ENCODE measurements at places on chromosomes 13 and 19. TPM values are rescaled to one million over a fixed set of nuclear protein-coding genes. Genes with fewer than 3 reads are reported as not detected.
A peak's percentile ranks its signal among the peaks of the same experiment; 100 is the strongest.

DNA sequence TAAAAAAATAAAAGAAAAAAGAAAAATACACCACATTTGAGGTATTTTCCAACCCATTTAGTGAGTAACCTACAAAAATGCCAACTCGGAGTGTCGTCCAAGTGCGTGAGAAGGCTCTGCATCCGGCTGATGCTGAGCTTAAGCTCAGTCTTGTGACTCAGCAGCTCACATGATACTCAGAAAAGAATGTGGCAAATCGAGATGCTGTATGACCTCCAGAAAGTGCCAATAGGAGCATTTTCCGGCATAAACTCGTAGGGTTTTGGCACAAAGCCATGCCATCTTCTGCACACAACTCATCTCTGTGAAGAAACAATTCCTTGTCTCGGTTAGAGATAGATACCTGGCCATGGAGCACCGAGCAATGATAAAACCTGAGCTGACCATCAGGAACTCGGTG is 58.5 kb downstream of the TRPM4 start:
- no peak for DNase-seq

DNA sequence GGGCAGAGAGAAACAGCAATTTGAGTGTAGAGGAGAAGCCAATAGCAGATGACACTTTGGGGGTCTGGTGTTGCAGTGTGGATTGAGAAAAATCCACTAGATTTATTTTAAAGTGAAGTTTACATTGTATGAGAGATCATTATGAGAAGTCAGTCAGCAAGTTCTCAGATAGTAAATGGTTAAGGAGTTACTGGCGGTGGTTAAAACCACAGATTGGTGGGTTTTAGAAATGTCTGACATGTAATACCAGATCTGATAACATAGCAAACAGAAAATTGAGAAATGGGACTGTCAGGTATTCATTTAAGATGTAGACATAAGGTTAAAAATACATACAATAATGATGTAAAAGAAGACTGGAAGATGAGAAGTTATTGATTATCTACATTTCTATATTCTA is 7.2 kb downstream of the ABHD13 start:
- DNase-seq = no peak

FUT2 gene
- total RNA-seq = 0.79 TPM

DNA sequence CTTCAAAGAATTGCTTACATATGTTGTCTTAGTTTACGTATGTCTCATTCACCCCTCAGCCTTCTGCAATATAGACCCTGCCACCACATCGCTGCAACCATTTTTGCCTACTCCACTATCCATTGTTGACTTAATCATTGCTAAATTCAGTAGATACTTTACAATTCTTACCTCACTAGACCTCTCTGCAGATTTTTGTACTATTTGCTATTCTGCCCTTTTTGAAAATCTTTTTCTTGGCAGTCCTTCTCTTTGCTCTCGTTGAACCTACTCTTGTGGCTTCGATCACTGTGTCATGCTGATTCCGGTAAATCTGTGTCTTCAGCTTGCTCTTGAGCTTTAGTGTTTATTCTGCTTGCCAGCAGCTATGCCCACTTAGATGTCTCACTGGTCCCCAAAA is 81.2 kb downstream of the CDK8 start:
- DNase-seq = no peak

DNA sequence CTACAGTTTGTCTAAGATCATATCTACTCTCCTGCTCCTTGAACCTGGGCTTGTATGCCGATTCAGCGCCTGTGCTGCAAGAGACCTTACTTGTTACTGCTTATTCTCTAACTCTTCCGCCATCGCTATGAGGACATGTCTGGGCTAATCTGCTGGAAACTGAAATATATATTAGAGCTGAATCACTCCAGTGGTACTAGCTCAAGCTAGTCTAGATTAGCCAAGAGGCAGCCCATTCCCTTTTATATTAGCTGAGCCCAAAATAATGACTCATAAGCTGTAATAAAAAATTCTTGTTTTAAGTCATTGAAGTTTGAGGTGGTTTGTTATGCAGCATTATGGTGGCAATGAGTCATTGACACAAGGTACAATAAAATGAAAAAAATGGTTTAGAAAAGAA is 52.8 kb downstream of the SLC6A16 start:
- no peak for DNase-seq

DNA sequence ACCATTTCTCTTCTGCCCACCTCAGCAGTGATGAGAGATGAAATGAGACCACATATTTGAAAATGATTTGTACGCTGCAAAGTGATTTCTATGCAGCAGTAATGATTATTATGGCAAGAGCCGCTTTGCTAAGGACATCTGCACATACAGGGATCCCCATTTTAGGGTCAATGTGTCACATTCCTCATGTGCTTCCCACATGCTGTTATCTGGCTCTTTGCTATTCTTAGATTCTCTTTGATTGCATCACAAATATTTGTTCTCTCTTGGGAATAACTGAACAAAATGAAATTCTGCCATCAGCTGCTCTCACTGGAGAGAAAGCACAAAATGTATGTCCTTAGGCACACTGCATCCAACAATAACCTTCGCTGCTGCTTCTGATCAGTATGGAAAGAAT is 209.5 kb upstream of the IPO5 start:
- no peak for DNase-seq

GALP gene
- total RNA-seq = not detected

CABP5 gene
- total RNA-seq = not detected

CEACAM5 gene
- not detected for total RNA-seq

MAG gene
- 6.1 TPM for total RNA-seq

DNA sequence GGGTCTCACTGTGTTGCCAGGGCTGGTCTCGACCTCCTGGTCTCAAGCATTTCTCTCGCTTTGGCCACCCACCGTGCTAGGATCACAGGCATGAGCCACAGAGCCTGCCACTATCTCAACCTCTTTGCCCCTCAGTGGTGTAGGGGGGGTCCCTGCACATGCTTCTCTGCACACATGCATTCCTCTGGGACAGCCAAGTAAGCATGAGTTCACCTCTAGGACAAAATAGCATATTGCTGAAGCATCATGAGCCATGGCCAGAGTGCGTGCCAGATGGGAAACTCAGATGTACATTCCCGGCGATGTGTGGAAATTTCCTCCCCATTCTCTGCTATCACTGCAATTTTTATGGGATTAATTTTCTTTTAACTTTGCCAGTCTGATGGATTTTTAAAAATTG is 23.1 kb downstream of the CHAF1A start:
- no peak for DNase-seq

KCNRG gene
- 3.5 TPM for total RNA-seq

DNA sequence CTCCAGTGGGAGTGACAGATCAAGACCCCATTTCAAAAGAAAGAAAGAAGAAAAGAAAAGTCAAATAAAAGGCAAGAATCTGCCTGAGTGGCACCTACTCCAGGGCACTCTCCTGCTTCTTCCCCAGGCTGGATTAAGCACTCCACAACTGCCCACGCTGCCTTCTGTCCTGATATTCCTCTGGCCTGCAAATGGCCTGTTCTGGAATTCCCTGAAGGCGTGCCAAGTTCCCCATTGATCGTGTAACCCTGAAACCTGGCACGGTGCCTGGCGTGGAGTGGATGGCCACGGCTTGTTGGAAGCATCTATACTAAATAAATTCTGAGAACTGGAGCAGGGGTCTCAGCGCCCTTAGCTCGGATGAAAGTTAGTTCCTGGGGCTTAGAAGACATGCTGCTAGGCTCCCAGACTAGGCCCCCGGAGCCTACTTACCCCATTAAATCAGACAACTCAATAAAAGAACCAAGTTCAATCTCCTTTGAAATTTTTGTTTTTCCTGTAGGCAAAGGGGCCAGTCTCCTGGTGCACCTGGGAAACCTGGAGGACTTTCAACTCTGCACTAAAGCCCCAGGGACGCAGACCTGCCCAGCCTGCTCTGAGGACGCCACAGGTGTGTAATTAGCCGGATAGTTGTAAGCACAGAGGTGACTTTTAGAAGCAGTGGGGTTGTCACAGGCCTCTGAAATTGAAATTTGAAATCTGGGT is 21.9 kb downstream of the ANKRD27 start:
- no peak for DNase-seq

DNA sequence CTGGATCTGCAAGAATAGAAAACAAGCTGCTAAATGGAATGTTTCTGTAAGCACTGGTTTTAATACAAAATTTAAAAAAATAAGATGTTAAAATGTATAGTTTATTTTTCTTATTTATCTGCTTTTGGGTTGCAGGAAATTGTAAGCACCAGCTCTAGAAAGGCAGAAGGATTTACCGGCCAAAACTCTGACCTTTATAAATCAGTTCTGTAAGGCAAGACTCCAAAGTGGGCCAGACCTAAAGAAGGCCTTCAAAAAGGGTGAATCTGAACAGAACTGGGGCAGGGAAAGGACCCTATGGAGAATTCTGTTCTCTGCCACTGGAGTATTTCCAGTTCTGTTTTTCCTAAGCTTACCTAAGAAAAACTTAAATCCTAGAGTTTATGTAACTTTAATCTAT is 19.3 kb downstream of the ZNF100 start:
- no peak for DNase-seq

DNA sequence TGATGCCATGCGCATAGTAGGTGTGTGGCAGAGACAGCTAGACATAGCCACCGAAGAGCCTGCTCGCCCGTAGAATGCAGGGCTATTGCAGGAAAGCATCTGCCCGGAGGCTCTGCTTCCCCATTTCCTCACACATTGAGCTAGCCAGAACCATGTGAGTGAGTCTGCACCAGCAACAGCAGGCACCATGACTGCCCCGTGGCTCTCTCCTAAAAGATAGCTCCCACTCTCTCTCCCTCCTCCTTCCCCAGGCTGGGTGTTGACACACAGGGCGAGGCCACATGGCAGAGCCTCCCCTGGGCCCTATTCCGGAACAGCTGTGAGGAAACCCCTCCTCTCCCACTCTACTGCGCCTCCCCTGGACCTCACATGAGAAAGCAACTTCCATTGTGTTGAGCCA is 52.3 kb upstream of the ATP12A start:
- no peak for DNase-seq

GRCh38 chr13:98619556-98619955 is 42.6 kb upstream of the STK24 start:
- no peak for DNase-seq

- no peak for DNase-seq
These were observed 23.0 kb downstream of the FAM216B start for GRCh38 chr13:42804244-42804874.

DNA sequence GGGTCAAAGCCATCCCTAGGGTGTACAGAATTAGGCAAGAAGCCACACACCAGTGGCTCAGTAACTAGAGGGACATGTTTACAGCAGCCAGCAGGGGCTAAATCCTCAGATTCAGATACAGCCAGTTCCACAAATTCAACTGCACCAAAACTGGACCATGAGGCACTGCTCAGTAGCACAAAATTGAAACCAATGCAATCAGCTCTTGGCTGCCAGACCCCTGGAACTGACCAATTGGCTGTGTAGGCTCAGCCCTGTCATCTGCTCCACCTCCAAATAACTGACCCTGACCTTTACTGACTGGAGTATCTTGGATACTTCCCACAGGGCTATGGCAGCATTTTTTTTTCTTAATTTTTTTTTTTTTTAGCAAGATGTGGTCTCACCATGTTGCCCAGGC is 226.5 kb downstream of the FOXO1 start:
- DNase-seq = no peak

DNA sequence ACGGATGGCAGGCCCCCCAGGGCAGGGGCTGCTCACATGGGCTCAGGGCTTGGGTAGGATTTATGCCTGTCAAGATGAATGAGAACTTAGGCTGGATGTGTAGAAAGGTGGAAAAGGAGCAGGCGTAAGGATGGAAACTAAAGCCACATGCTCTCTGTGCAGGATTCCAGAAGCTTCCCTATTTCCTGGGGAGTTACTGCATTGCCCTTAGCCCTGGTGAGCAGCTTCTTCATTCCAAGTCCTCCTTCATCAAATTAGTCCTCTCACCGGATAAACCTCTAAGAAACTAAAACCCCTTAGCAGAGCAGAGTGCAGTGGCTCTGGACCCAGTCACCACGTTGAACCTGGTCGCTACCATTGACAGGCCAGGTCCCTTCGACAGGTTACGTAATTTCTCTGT is 7.4 kb downstream of the ATP12A start:
- DNase-seq = no peak

CEACAM8 gene
- 0.11 TPM for total RNA-seq

DNA sequence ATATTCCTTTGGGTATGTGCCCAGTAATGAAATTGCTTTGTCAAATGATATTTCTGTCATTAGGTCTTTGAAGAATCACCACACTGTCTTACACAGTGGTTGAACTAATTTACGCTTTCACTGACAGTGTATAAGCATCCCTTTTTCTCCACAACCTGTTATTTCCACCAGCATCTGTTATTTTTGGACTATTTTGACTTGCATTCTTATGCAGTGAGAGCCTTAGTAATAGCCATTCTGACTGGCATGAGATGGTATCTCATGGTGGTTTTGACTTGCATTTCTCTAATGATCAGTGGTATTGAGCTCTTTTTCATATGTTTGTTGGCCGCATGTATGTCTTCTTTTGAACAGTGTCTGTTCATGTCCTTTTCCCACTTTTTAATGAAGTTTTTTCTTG is 92.0 kb upstream of the SPATA13 start:
- no peak for DNase-seq

- DNase-seq = no peak
These were observed 48.8 kb downstream of the TSHZ3 start for GRCh38 chr19:31300422-31300821.

- DNase-seq = no peak
These were observed 263.1 kb upstream of the RXFP2 start for GRCh38 chr13:31476266-31476665.

GRCh38 chr19:28074773-28075172 is 1138.2 kb downstream of the UQCRFS1 start:
- no peak for DNase-seq

DNA sequence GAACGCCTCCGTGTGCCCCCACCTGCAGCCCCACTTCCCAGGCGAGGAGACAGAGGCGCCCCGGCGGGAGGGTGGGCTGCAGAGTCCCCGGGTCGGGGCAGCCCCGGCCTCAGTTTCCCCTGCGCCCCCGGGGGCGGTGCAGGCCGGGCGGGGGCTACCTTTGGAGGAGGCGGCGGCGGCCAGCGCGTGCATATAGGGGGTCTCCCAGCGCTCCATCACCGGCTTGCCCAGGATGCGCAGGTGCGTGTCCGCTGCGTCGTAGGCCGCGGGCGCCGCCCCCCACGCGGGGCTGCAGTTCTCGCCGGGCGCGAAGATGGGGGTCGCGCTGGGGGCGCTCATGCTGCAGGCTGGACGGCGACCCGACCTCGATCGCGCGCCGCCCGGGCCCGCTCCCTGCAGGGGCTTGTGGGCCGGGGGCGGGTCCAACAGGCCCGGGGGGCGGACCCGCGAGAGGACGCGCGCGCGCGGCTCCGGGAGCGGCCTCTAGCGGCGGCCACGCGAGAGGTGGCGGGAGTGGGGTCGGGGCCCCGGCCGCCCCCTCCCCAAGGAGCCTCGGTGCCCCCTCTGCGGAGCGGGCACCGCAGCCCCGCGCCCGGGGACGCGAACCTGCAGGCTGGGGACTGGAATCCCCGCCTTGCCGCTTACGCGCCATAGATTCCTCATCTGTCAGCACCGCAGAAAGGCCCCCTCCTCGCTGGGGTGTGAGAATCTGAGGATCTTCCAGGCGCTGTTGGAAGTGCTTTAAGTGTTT is at the start of gene GAMT:
Gene GAMT (minus strand): TSS at position 405 of the 751 bp plus-strand sequence. CDS start 66 bp downstream, at position 339.
- DNase-seq = no peak

- DNase-seq = no peak
These were observed 183.4 kb downstream of the RBM26 start for GRCh38 chr13:79222427-79223205.

OR4F17 gene
- not detected for total RNA-seq

- no peak for DNase-seq
These were observed 2.9 kb upstream of the ZNF304 start for GRCh38 chr19:57348136-57348535.

GRCh38 chr13:39415008-39415802 is 187.8 kb downstream of the LHFPL6 start:
- DNase-seq = peak; percentile 67

GRCh38 chr13:23736541-23736940 is 152.7 kb downstream of the MIPEP start:
- no peak for DNase-seq

All from urinary bladder (tissue), 4 donors.